ENCODE measurements at places on chromosomes 6 and 20.
A peak's percentile ranks its signal among the peaks of the same experiment; 100 is the strongest.

GRCh38 chr6:6546318-6547109 is 42.0 kb upstream of the LY86 start:
- DNase-seq, result peak; percentile 33

DNA sequence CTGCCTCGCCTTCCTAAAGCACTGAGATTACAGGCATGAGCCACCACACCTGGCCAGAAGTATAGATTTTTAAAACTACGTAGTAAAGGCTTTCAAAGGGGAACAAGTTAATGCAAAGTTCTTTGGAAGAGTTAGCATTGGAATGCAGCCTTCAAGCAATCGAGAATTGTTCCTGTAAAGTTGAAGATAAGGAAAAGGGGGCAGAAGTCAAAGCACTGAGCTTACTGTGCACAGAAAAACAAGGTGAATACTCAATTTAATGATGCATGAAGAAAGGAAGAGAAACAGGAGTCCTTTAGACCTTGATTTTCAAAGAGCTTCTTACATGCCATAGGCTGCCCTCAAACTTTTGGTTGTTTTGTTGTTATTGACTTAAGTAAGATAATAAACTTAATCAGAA is 29.1 kb upstream of the LGSN start:
- DNase-seq, result no peak

GRCh38 chr6:11833626-11834592 is 55.3 kb upstream of the ADTRP start:
- DNase-seq, result no peak

DNA sequence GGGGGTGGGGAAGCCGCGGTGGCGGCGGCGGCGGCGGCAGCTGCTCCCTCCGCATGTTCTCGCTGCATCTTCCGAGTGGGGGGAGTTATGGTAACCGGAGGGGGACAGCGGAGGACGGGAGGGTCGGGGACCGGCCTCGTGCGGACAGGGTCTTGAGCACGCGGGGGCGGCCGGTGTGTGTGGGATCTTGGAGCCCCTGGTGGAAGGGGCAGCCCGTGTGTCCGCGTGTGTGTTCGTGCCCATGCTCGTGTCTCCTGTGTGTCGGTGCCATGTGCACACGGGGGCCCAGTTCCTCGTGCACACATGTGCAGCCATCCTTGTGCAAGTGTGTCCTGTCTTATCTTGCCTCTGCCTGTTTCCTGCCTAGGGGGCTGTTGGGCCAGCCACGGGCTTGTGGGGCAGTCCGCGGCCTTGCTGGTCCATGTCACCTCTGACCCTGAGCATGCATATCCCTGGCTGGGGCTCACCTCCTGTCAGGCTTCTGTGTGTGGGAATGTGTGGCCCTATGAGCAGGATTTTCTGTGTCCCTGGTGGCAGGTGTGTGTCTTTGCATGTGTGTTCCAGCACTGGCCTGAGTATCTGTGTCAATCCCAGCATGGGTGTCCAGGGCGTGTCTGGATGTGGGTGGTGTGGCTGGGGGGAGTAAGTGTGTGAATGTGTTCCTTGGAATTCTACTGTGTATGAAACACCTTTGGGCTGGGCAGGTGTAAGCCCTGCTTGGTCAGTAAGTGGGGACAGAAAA is 8.5 kb downstream of the SYNGAP1 start:
- peak; percentile 82 for DNase-seq

GRCh38 chr20:47783828-47784598 is 1.3 kb downstream of the SULF2 start:
- DNase-seq, result no peak

DNA sequence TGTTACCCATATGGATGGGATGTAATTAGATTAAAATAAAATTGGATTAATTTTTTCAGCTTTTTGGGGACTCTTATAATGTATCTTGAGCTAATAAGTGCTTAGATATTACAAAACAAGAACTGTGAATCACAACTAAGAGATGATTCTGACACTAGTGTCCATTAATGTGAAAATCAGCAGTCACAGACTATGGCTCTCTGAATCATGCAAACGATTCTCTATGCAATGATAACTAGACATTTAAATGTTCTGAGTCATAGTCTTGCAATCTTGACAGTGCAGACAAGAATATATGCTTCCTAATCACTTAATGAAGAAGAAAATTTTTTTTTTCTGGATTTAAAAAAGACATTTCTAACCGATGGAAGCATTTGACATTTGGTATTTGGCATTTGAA is 82.2 kb upstream of the OPRM1 start:
- DNase-seq, result no peak

Data from hematopoietic multipotent progenitor cell treated with erythropoietin and hydrocortisone succinate and interleukin-3 and kit ligand, for 6 days (in vitro differentiated cells).